Nephron progenitor cell (in vitro differentiated cells): ENCODE measurements at places on chromosomes 13 and 19.

DNA sequence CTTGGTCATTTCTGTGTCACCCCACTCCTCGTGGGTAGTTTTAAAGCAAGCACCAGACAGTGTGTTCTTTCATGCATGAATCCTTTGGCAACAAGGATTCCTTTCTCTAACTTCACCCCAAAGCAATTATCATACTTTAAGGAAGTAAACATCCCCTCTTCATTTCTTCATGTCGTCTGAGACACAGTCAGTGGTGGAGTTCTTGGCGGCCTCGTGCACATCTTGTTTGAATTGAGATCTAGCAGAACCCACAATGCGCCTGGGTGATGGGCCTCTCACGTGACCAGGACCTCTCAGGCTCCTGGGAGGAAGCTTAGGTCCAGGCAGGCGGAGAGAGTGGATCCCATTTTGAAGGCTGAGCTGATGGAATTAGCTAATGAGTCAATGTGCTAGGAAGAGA is 2.6 kb downstream of the ACSBG2 start:
- H3K4me1 ChIP-seq = peaks cover 5% of the 10 kb centered on the region
- H3K27me3 ChIP-seq = peaks cover 17% of the 10 kb centered on the region

GRCh38 chr13:110044551-110045111 is 258.2 kb upstream of the IRS2 start:
- H3K27ac ChIP-seq = no peak overlapping the region
- H3K4me3 ChIP-seq = no peak overlapping the region
- no peaks in the 10 kb centered on the region for H3K36me3 ChIP-seq
- peaks cover 16% of the 10 kb centered on the region for H3K4me1 ChIP-seq

- peaks cover 4% of the 10 kb centered on the region for H3K36me3 ChIP-seq
- H3K4me3 ChIP-seq = peak overlapping the region; percentile 93
- peak; percentile 95 for DNase-seq
- H3K27ac ChIP-seq = peak overlapping the region; percentile 99
These were observed 750 bp upstream of the SLC27A1 start for GRCh38 chr19:17469481-17470067.

DNA sequence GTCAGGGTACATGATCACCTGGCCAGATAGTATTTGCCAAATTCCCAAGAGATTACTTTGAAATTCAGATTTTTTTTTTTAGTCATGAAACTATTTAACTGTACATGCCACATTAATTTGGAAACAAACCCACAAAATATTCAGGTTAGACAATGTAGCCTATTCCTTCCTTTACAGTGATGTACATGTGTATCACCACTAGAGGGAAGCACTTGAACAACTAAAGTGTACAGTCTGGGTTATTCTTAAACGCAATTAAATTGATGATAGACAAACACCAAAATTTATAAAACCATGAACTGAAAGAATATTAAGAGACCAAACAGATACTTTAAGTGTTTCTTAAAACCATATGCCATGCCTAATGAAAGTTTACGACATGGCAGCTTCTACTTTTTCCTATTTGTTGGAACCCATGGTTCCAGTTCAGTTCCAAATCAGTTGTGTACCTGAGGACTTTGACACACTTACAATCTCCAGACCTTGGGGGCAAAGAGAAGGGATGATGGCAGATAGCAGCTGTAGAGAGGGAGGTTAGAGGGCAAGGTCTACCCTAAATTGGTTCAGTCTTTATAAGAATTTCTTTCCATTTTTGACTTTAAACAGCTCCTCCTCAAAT is 52.8 kb downstream of the TNFSF13B start:
- H3K36me3 ChIP-seq = no peaks in the 10 kb centered on the region
- H3K27ac ChIP-seq = no peak overlapping the region

- no peak overlapping the region for H3K27ac ChIP-seq
- peaks cover 12% of the 10 kb centered on the region for H3K4me1 ChIP-seq
- no peaks in the 10 kb centered on the region for H3K36me3 ChIP-seq
- no peak overlapping the region for H3K4me3 ChIP-seq
These were observed 61.9 kb downstream of the AP1M1 start for GRCh38 chr19:16259385-16260159.

GRCh38 chr13:46721054-46721453 is 75.9 kb downstream of the ESD start:
- H3K4me3 ChIP-seq = no peak overlapping the region
- peaks cover 44% of the 10 kb centered on the region for H3K4me1 ChIP-seq
- no peaks in the 10 kb centered on the region for H3K27me3 ChIP-seq
- no peak overlapping the region for H3K27ac ChIP-seq
- peaks cover 36% of the 10 kb centered on the region for H3K36me3 ChIP-seq
- peak; percentile 53 for DNase-seq

DNA sequence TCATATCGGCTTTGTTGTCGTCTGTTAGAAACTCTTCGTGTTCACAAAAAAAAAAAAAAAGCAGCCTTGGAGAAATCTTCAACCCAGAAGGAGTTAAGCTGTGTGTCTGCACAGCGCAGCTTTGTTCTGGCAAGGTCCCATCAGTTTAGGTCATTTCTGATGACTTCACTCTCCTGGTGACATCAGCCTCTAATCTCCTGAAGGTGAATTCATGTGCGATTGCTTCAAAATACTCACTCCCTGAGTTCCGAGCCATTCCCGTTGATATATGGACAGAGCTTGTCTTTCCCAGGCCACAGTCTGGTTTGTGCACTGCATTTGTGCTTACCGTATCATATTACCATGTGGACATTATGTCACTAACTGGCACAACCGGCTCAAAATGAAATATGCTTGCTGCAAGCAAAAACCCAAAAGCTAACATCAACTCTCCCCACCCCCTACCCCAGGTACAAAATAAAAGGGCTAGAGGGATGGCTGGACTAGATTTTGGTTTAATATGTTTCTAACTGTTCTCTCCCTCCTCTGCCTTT is 342.4 kb downstream of the KCNRG start:
- peaks cover 82% of the 10 kb centered on the region for H3K4me1 ChIP-seq
- no peaks in the 10 kb centered on the region for H3K36me3 ChIP-seq
- H3K27ac ChIP-seq = peak overlapping the region; percentile 62
- no peaks in the 10 kb centered on the region for H3K27me3 ChIP-seq
- H3K4me3 ChIP-seq = no peak overlapping the region

DNA sequence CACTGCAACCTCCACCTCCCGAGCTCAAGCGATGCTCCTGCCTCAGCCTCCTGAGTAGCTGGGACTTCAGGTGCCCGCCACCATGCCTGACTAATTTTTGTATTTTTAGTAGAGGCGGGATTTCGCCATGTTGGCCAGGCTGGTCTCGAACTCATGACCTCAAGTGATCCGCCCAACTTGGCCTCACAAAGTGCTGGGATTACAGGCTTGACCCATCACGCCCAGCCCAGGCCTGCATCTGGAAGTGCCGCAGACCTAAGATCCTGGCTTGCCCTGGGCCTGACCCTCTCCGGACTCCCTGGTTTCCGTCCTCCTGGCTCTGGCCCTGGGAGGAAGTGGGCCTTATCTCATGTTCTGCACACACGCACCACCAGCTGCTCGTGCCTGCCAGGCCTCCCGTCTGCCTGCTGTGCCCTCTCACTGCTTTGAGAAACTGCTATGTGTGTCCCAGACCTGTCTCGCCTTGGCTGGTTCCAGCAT is 4.7 kb upstream of the PTGIR start:
- peaks cover 23% of the 10 kb centered on the region for H3K27me3 ChIP-seq
- H3K4me3 ChIP-seq = no peak overlapping the region
- H3K27ac ChIP-seq = no peak overlapping the region
- peaks cover 46% of the 10 kb centered on the region for H3K4me1 ChIP-seq
- no peak for DNase-seq

- peaks cover 43% of the 10 kb centered on the region for H3K36me3 ChIP-seq
- no peak overlapping the region for H3K4me3 ChIP-seq
- no peaks in the 10 kb centered on the region for H3K27me3 ChIP-seq
- no peak overlapping the region for H3K27ac ChIP-seq
These were observed 104.8 kb upstream of the MIR17HG start for GRCh38 chr13:91242652-91243051.

GRCh38 chr13:65057986-65058385 is 2172.2 kb downstream of the PCDH9 start:
- H3K4me3 ChIP-seq = no peak overlapping the region
- H3K27ac ChIP-seq = no peak overlapping the region
- DNase-seq = no peak
- no peaks in the 10 kb centered on the region for H3K4me1 ChIP-seq
- H3K36me3 ChIP-seq = no peaks in the 10 kb centered on the region

GRCh38 chr13:54232700-54233099 is 1204.1 kb downstream of the OLFM4 start:
- no peak overlapping the region for H3K27ac ChIP-seq
- DNase-seq = no peak
- H3K4me1 ChIP-seq = peaks cover 5% of the 10 kb centered on the region
- H3K36me3 ChIP-seq = peaks cover under 1% of the 10 kb centered on the region

DNA sequence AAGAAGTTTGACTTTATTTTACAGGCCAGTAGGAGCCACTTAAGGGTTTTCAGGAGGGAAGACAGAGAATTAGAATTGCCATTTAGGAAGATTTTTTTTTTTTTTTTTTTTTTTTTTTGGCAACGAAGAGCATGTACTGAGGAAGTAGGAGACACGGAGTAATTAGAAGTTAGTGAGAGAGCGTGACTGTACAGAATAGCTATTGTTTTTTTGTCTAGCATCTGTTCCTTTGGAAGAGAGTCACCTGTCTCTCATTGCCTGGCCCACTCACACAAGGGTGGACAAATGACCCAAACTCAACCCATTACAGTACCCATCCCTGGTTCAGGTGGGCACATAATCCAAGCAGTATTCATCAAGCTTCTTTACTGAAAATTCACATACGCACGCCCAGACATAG is 166.7 kb downstream of the LACC1 start:
- peaks cover 3% of the 10 kb centered on the region for H3K27me3 ChIP-seq
- H3K4me1 ChIP-seq = peaks cover 43% of the 10 kb centered on the region
- no peak overlapping the region for H3K27ac ChIP-seq

GRCh38 chr19:292951-293350 is 1.7 kb upstream of the PLPP2 start:
- H3K27ac ChIP-seq = no peak overlapping the region
- peaks cover 34% of the 10 kb centered on the region for H3K4me1 ChIP-seq

GRCh38 chr19:48379058-48379457 is 12.3 kb downstream of the KDELR1 start:
- peaks cover 41% of the 10 kb centered on the region for H3K4me1 ChIP-seq
- H3K27me3 ChIP-seq = peaks cover 7% of the 10 kb centered on the region
- peaks cover 26% of the 10 kb centered on the region for H3K36me3 ChIP-seq
- DNase-seq = no peak
- H3K4me3 ChIP-seq = no peak overlapping the region
